ENCODE measurements at places on chromosomes 1 and 21.

DNA sequence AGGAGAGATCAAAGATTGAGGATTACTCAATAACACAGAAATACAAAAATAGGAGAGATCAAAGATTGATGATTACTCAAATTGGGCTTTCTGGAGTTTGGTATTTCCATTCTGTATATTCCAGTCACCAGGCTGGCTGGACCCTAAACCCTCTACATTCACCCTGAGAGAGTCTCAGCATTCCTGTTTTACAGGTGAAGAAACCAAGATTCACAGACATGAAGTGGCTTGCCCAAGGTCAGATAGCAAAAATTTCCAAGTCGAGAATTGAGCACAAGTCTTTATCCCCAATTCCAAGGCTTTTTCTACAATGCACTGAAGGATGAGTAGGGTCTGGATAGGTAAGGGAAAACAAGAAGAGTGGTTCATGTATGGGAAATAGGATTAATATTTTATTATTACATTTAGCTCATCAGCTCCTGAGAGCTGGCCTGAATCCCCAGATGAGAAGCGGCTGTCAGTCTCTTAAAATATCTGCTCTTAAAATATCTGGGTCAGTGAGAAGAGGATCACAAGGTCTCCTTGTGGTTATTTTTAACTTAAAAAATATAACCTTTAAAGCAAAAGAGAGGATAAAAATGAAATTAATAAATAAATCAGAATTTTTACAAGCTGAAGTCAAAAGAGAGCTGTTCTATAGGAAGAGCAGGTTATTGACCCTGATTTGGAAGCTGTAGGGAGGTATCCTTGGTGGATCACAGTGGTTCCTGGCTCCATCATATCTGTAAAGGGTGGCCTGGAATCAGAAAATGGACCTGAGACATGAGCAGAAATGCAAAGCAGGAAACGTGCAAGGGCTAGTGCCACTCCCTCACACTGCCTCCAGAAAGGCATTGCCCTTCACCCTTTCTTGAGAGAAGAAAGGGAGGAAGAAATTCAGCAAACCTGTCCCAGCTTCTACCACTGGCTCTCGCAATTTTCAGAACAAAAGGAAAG is 29.1 kb upstream of the SEC16B start:
- DNase-seq, result no peak

DNA sequence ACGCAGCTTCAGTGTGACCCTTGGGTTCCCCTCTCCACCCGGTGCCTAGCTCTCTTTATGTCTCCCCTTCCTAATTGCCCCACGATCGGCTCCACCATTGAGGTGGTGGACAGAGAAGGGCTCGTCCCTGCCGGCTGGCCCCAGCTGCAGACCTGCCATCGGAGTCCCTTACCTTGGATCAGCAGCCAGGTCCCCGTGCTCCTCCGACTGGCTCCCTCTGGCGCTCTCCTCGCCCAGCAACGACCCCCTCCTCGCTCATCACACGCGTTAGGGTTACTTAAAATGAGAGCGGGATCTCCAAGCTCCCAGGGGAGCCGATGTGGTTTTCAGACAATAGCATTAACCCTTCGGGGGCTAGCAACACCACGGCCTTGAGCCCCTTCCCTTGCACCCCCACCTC is 8.1 kb upstream of the ETV3L start:
- DNase-seq, result no peak

DNA sequence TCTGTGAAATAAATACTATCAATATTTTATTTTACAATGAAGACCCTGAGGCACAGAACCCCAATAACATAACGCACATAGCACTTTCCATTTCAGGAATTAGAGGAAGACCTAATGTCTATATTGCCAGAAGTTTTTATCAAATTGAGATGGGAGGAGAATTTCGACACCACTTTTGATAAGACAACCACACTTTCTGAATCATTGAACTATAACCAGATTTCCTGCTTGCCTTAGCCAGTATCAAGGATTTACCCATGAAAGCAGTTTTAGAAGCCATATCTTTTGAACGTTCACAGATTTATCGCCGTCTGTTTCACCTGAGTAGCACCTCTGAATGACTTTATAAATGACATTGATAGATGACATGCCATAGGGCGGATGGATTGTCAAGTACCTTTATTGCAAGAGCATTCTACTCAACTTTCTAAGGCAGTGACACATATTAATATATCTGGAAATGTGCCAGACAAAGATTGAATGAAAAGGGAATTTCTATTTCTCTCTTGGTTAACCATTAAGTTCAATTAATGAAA is 768.4 kb downstream of the LTN1 start:
- DNase-seq, result no peak

DNA sequence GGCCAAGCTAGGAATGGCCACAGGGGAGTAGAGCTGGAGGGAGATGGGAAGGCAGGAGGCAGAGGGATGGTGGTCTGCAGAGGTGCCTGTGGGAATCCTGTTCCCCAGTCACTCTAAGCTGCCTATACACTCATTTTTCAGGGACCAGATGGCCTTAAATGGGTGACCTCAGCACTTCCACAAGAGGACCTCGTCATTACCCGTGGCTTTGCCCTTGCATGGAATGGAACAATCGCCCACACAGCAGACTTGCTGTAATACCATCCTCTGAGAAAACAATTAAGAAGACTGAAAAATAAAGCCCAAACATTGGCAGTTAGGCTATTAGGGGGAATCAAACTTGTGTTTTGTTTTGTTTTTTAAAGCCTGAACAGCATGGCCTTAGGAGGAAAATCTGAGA is 12.9 kb upstream of the TNN start:
- no peak for DNase-seq

DNA sequence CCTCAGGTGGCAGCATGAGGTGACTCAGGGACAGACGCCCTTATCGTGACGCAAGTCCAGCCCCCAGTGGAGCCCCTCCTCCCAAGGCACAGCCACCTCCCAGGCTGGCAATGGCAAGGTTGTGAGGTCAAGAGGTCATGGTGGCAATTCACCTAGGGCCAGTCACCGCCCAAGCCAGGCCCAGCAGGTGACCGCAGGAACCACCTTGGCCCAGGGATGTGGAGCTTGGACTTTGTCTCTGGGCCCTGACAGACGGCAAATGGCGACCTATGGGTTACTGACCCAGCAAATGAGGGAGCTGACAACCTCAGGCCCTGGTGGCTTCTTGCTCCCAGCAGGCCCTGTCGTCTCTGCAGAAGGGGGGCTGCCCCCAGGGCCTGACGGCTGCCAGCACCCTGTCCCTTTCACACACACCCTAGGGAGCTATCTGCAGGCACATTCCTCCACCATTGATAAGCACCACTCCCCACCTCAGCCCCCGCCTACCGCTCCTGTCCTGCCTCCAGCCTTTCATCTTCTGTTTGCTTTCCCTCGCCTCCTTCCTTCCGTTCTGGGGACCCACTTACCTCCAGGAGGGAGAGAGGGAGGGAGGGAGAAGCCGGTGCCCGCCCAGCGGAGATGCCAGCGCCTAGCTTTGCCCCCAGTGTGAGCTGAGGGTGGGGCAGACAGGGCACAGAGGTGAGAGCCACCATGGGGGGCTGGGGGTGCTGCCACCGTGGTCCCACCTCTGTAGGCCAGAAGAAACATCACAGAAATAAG is 12.1 kb downstream of the EPHA2 start:
- no peak for DNase-seq

GRCh38 chr1:78591971-78592370 is 28.3 kb upstream of the IFI44L start:
- no peak for DNase-seq

GRCh38 chr1:212255705-212256307 is 29.4 kb upstream of the PPP2R5A start:
- no peak for DNase-seq

DNA sequence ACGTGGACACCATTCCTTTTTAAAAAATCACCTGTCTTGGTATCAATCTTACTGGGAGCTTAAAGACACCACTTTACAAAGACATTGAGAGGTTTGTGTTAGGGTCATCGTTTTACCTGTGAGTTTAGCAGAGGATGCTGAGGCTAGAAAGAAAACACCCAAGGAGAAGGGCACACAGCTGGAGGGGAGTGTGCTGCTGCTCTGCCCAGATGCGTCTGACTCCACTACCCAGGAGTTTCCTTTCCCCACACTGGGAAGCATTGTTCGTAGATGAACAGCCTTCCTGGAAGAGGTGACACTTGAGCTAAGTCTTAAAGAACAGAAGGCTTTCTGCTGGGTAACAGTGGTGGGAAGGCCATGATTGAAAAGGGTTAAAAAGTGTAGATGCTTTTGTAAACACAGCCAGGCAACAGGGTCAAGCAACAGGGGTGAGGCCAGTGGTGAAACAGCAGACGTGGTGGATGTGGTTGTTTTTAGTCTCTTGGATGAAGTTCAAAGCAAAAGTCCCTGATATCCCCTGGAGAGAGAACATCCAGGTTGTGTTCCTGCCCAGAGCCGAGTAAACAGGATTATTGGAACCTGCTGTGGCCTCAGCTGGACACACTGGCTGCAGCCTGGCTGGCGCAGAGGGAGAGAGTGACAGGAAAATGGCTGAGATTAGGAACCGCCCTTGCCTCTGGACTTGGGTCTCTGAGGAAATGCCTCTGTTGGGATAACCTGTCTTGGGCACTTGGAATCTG is 198.6 kb upstream of the JUN start:
- DNase-seq, result no peak

- no peak for DNase-seq
Measured at GRCh38 chr1:85047472-85048295, 616 bp downstream of the MCOLN3 start.

DNA sequence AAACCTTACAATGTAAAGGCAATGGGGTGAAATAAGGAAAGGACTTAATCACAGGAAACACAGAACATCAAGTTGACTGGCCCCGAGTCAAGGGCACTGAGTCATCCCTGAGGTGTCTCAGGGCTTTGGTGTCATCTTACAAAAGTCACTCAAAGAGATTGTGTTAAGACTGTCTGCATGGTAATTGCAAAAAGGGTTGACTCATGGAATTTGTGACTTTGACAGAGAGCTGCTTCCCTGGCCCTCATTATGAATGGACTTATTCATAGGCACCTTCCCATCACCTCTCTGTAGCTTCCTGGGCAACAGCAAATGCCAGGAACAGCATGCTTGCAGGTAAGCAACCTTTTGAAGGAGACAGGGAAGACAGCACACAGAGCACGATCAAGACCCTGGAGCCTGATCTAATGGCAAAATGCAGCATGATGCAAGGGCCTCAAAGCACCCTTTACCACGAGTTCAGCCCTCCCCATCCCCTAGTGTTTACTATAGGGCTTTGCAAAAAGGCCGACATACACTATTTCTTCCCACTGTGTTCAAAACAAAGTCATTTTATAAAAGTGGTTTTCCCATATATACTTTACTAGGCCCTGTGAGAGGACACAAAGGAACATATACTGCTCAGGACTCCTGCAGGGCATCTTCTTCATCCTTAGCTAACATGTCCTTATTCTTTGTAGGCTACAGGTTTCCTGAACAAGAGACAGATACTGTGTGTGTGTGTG is 17.1 kb downstream of the ZP4 start:
- no peak for DNase-seq

- no peak for DNase-seq
Measured at GRCh38 chr1:174157157-174157806, 2.0 kb upstream of the RABGAP1L start.

DNA sequence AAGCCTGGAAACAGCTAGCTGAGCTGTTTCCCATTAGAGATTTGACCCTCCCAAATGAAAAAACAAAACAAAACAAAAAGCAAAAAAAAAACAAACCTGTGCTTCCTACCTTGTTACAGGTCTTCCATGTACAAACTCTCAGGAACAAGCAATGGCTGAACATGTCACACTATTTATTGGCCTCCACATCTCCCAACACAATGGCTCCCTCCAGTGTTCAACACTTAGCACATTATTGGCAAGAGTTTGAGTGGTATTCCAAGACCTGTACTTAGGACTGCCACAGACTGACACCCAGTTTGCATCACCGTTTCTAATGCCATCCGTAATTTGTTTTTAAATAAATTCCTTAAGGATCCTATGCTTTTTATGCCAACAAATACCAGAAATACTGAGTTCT is 195.0 kb upstream of the OLFM3 start:
- no peak for DNase-seq

DNA sequence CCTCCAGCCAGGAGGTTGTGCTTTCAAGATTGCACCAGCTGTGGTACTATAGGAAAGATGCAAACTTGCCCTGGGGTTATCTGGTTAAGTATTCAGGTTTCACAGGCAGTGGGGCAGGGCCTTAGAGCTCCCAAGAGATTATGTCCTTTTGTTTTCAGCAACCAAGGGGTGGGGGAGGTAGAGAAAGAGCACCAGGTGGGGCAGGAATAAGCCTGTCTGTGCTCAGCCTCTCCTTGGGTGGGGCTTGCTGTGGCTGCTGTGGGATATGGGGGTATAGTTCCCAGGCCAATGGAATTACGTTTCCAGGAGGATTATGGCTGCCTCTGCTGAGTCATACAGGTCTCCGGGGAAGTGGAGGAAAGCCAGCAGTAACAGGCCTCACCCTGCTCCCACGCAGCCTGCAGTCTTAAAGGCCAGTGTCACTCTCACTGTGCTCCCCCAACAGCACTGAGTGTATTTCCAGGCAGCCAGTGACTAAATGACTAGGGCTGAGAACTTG is 508.6 kb downstream of the RWDD3 start:
- DNase-seq, result no peak

DNA sequence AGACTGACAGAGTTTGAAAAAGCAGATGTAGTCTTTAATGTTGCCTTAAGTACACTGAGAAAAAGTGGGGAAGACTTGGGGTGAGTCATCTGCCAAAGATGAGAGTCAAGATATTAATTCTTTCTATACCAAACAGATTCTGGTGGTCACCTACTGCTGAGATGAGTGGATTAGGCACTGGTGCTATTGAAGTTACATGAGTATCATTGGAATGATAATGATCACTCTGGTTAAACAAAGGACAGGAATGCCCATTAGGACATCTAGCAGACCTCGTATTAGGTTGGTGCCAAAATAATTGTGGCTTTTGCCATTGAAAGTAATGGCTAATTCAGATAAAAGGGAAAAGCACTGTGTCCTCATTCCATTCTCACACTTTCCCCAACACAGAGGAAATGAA is 1588.9 kb downstream of the KCNT2 start:
- no peak for DNase-seq

- DNase-seq, result no peak
Measured at GRCh38 chr1:69126796-69127195, 440.9 kb upstream of the LRRC7 start.

GRCh38 chr1:160045653-160046052 is 13.9 kb upstream of the PIGM start:
- DNase-seq, result no peak

DNA sequence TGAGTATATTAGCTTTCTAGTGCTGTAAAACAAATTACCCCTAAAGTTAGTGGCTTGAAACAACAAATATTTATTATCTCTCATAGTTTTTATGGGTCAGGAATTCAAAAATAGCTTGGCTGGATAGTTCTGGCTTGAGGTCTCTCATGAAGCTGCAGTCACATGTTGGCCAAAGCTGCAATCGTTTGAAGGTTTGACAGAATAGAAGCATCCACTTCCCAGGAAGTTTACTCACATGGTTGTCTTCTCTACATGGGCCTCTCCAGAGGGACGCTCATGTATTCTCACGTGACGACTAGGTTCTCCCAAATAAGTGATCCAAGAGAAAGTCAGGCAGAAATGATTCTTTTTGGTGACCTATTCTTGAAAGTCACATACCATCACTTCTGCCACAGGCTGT is 99.1 kb downstream of the NIBAN1 start:
- no peak for DNase-seq
